ENCODE measurements at places on chromosomes 5 and 9. TPM values are rescaled to one million over a fixed set of nuclear protein-coding genes. Genes with fewer than 3 reads are reported as not detected.

DNA sequence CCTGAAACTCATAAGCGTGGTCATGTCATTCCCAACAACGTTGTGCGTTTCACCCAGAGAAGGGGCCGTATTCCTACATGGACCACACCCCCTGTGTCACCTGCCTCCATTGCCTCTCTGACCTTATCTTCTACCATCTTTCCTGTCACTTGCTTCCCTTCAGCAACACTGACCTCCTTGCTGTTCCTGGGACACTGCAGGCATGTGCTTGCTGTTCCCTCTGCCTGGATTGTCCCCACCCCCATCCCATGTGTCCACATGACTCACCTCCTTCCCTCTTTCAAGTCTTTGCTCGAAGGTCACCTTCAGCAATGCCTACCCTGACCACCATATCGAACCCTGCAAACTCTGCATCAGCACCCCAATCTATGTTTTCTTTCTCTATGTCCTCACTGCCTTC is 133.2 kb upstream of the ZNF618 start:
- no peak for DNase-seq

ADAMTS12 gene
- 18.2 TPM for polyA plus RNA-seq

- no peak for DNase-seq
Measured at GRCh38 chr9:15499139-15499538, 11.6 kb downstream of the PSIP1 start.

- DNase-seq, result no peak
Measured at GRCh38 chr5:111389390-111390082, 122.8 kb downstream of the STARD4 start.

GRCh38 chr5:180439911-180440769 is 54.0 kb upstream of the CNOT6 start:
- DNase-seq, result no peak

IL3 gene
- not detected for polyA plus RNA-seq

GRCh38 chr5:13354611-13355010 is 589.9 kb downstream of the DNAH5 start:
- DNase-seq, result no peak

GRCh38 chr5:29758986-29759421 is 1434.5 kb upstream of the CDH6 start:
- no peak for DNase-seq

- DNase-seq, result no peak
Measured at GRCh38 chr5:137636830-137637714, 98.8 kb downstream of the KLHL3 start.
